ENCODE measurements at places on chromosomes 4 and X.

DNA sequence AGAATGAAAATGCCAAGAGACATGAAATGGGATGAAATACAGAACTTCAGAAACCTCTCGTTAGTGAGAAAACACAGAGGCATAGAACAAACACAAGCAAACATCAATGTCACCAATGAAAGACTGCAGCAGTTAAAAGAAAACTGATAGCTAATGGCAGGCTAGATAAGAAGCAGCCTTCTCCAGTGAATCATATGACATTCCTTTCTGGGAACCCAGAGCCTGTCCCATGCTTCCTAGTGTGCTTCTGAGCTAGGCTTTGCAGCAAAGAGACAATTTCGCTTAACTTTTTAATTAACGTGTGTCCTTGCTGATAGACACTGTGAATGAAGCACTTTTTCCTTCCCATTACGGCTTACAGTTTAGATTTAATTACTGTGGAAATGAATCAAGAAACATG lies 444.6 kb downstream of the IL15 start:
- DNase-seq: no peak

DNA sequence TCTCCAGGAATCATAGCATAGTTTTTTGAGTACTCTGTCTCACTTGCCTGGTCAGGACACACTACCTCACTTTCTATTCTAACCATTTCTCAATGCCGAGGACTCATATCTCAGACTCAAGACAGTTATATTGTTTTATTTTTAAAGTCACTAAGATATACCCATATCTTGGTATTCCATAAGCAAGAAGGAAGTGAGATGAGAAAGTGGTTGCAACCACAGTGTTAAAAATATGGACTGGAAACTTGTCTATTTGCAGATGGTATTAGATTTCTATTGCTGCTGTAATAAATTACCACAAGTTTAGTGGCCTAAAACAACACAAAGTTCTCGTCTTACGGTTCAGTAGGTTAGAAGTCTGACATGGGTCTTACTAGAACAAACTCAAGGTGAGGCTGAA lies 344.8 kb upstream of the MAGEB2 start:
- no peak for DNase-seq

DNA sequence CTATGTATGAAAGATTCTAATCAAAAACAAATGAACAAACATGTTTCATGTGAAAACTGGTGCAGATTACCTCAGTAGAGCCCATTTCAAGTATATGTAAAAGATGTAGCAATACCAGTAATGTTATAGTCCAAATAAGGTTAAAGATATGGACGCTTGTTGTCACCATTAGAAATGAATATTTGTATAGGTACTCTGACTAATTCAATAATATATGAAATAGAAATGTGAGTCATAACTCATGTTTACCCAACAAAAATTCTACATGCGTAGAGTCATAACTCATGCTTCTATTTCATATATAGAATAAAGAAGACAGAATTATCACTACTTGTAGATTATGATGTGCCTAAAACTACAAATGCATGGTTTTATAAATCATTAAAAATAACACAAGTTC lies 739.1 kb upstream of the DIAPH2 start:
- no peak for DNase-seq

- no peak for DNase-seq
These were observed 227.3 kb upstream of the NOCT start for GRCh38 chr4:138788267-138788790.

DNA sequence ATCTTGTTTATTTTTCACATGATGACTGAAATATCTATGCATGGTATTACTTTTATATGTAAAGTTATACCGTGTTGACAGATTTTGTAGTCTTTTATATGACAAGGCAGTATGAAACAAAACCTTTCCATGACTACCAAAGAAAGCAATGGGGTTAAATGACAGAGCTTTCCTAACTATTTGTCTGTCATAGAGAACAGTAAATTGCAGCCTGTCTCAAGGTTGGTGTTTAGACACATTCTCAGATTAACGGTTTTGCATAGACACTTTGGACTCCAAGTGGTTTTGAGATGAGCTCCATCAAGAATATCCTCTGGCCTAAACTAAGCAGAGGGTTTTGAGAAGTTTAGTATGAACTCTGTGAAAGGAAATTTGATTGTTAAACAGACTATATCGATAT lies 180.7 kb upstream of the TENM3 start:
- no peak for DNase-seq

GRCh38 chrX:50436797-50437196 lies 33.8 kb downstream of the DGKK start:
- DNase-seq: no peak

DNA sequence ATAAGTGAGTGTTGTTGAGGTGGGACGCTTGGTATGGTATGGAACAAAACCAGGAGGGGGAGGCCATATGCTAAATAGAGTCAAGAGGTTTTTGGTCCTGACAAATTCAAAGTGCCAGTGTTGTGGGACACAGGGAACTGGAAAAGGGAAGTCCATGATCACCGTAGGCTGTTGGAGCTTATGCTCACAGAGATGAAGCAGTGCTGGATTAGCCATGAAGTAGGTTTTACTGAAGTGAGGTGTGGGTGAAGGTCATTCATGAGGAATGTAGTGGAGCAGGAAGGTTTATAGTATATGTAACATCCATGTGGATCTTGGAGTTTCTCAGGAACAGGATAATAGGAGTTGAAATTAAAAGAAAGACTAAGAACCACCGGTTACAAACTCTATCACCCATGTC lies 256.1 kb upstream of the PITX2 start:
- no peak for DNase-seq
